ENCODE measurements at places on chromosomes 13 and 19. TPM values are rescaled to one million over a fixed set of nuclear protein-coding genes. Genes with fewer than 3 reads are reported as not detected.

The CLDND2 gene
- not detected for total RNA-seq

The SBK2 gene
- not detected for total RNA-seq

The DACH1 gene
- total RNA-seq, result 0.43 TPM

The SHD gene
- not detected for total RNA-seq

The ZNF536 gene
- total RNA-seq, result not detected

The MTUS2 gene
- 0.32 TPM for total RNA-seq

The RNF17 gene
- 0.86 TPM for total RNA-seq

The PRRG2 gene
- total RNA-seq, result 0.43 TPM

The LHB gene
- not detected for total RNA-seq

The VAV1 gene
- not detected for total RNA-seq

The WDR87 gene
- total RNA-seq, result not detected

The BEST2 gene
- total RNA-seq, result not detected

The MCF2L gene
- total RNA-seq, result not detected

The MARCHF2 gene
- total RNA-seq, result 51.8 TPM

The C19orf53 gene
- 63.1 TPM for total RNA-seq

The SKA3 gene
- total RNA-seq, result 12.9 TPM

The P2RY11 gene
- total RNA-seq, result 0.43 TPM

The ADPRHL1 gene
- total RNA-seq, result 2.9 TPM

The ZNF180 gene
- 9.5 TPM for total RNA-seq

The CD209 gene
- not detected for total RNA-seq

The SLC25A42 gene
- total RNA-seq, result 5.8 TPM

The SPPL2B gene
- total RNA-seq, result 39.9 TPM

The FBXL3 gene
- 61.3 TPM for total RNA-seq

The CPAMD8 gene
- 0.64 TPM for total RNA-seq

The JSRP1 gene
- total RNA-seq, result not detected

The LRFN3 gene
- 3.5 TPM for total RNA-seq

The ERICH6B gene
- not detected for total RNA-seq

The CGB7 gene
- total RNA-seq, result under 0.01 TPM

The FCAR gene
- total RNA-seq, result not detected

The VSTM1 gene
- total RNA-seq, result not detected

The PHLDB3 gene
- 8.7 TPM for total RNA-seq

The CYP2A6 gene
- total RNA-seq, result not detected

The FFAR1 gene
- not detected for total RNA-seq

The FFAR3 gene
- not detected for total RNA-seq

The PDE4C gene
- total RNA-seq, result 0.32 TPM

The LIPE gene
- 3.0 TPM for total RNA-seq

The DZIP1 gene
- total RNA-seq, result 38.9 TPM

The MISP3 gene
- total RNA-seq, result under 0.01 TPM

The FBXL12 gene
- total RNA-seq, result 26.7 TPM

The ZNF571 gene
- total RNA-seq, result 2.6 TPM

The TMEM255B gene
- 0.43 TPM for total RNA-seq

The ADAT3 gene
- 3.9 TPM for total RNA-seq

The KLK14 gene
- not detected for total RNA-seq

The FBN3 gene
- total RNA-seq, result not detected

The KCNN1 gene
- total RNA-seq, result under 0.01 TPM

The KRTDAP gene
- not detected for total RNA-seq

The PDX1 gene
- total RNA-seq, result not detected

The SERP2 gene
- 5.5 TPM for total RNA-seq

The FUT2 gene
- total RNA-seq, result not detected

The EFNA2 gene
- not detected for total RNA-seq

The IZUMO2 gene
- not detected for total RNA-seq

The TMIGD2 gene
- total RNA-seq, result not detected

The FGF21 gene
- not detected for total RNA-seq

The CLDN10 gene
- not detected for total RNA-seq

The APOE gene
- total RNA-seq, result 9.7 TPM

The SIGLEC14 gene
- total RNA-seq, result not detected
